Subcutaneous adipose tissue (tissue), 4 donors: ENCODE measurements at places on chromosomes 3 and 15. TPM values are rescaled to one million over a fixed set of nuclear protein-coding genes. Genes with fewer than 3 reads are reported as not detected.

The CDHR4 gene
- total RNA-seq: not detected

The KCNH8 gene
- total RNA-seq: not detected

The SERPINI2 gene
- not detected for total RNA-seq

The GOLGA6D gene
- total RNA-seq: not detected

The VEPH1 gene
- total RNA-seq: 5.1 TPM

The RBMS3 gene
- 108 TPM for total RNA-seq

The CLDN18 gene
- total RNA-seq: not detected

The STRA6 gene
- not detected for total RNA-seq

The NR1I2 gene
- total RNA-seq: 0.68 TPM

The CCR8 gene
- total RNA-seq: not detected

The TRPM1 gene
- total RNA-seq: not detected

The AADAC gene
- total RNA-seq: 5.3 TPM
